Activated T-cell treated with anti-CD3 and anti-CD28 coated beads for 4 hours (primary cell): ENCODE measurements at places on chromosomes 3 and 15.

GRCh38 chr3:70729845-70730244 lies 417.4 kb upstream of the MDFIC2 start:
- DNase-seq, result no peak

GRCh38 chr3:11845651-11846050 lies 1.0 kb downstream of the TAMM41 start:
- DNase-seq, result no peak

- DNase-seq, result no peak
Measured at GRCh38 chr3:17846466-17846865, 104.0 kb upstream of the TBC1D5 start.

DNA sequence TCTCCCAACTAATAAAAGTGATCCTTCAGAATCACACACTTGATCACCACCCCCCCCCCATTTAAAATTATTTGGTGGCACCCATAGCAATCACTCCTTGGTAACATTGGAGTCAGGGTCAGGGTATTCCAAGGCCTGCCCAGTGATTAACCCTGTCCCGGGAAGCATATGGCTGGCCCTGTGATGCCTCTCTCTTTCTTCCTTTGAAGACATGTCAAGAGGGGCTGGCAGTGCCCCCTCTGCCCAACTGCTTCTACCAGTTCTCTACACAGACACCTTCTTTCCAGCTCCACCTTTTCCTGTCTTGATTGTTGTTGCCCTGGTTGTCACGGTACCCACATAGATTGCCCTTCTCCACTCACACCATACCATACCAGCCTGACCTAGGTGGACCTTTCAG lies 30.9 kb upstream of the MANF start:
- no peak for DNase-seq
